ENCODE measurements at places on chromosomes 6 and 20.

DNA sequence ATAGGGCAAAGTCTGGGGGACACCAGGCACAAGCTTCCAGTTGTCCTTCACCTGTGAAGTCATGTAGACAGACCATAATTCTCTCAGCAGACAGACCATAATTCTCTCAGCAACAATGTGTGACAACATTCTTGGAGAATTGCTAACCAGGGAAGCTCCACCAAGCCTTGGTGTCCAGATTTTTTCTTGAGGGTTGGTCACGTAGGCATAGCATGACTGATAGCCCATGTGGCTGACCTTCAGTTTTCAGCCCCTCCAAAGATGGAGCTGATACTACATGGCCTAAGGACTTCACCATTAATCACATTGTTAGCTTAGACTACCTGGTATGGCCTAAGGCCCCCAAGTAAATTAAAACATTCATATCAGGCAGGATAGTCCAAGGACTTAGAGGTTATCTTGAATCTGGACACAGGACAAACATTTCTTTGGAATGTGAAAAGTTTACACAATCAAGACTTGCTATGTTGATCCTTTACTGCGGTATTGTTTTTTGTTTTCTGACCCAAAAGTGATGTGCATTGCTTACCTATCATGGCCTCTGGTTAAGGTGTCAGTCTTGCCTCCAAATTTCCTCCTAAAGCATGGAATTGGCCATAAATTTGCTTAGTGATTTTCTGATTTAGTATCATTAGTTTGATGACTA lies 76.9 kb downstream of the CEP57L1 start:
- DNase-seq, result no peak

GRCh38 chr6:45640081-45640491 lies 262.4 kb upstream of the SUPT3H start:
- no peak for DNase-seq

- DNase-seq, result no peak
Observed at GRCh38 chr20:57662456-57663240, 42.4 kb upstream of the ZBP1 start.

- DNase-seq, result peak; percentile 54
Observed at GRCh38 chr6:26003102-26003694, 40.6 kb downstream of the TRIM38 start.

GRCh38 chr6:153207617-153208016 lies 76.5 kb upstream of the RGS17 start:
- no peak for DNase-seq

DNA sequence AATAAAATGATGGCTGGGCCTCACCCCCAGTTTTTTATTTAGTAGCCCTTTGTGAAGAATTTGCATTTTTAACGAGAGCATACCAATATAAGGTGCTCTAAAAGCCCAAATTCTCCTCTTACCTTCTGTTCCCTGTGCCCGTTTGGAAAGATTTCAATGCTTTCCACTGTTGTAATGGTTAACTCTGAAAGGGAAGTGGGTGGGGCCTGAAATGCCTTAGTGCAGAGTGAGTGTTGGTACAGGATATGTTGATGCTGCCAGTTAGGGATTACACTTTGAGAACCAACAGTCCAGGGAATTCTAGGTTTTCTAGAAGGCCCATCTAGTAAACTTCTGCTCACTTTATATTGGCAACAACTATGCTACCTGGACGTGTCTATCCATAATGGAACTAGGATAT lies 562.7 kb upstream of the NRSN1 start:
- no peak for DNase-seq

GRCh38 chr6:152745509-152746171 lies 5.0 kb upstream of the VIP start:
- DNase-seq, result no peak

DNA sequence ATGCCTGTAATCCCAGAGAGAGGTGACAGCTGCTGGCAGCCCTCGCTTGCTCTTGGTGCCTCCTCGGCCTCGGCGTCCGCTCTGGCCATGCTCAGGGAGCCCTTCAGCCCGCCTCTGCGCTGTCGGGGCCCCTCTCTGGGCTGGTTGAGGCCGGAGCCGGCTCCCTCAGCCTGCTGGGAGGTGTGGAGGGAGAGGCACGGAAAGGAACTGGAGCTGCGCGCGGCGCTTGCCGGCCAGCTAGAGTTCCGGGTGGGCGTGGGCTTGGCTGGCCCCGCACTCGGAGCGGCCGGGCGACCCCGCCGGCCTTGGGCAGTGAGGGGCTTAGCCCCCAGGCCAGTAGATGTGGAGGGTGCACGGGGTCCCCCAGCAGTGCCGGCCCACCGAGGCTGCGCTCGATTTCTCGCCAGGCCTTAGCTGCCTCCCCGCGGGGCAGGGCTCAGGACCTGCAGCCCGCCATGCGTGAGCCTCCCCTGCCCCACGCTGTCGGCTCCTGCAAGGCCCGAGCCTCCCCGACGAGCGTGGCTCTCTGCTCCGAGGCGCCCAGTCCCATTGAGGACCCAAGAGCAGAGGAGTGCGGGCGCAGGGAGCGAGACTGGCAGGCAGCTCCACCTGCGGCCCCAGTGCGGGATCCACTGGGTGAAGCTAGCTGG lies 34.6 kb downstream of the C6orf52 start:
- DNase-seq, result no peak

GRCh38 chr20:2297357-2297728 lies 1.5 kb downstream of the TGM3 start:
- DNase-seq, result no peak

DNA sequence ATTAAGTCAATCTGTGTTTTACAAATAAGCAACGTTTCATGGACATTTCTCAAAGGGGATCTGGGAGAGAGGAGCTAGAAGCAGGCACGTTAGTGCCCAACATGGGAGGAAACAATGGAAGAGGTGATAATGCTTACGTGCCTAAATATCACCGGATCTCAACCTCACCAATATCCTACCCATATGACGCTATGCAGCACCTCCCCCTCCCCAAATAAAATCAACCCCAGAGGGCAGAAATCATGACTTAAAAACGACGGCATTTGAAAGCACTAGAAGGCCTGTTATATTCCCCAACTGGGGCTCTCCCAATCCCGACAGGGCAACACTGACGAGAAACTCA lies 425 bp downstream of the HBS1L start:
- DNase-seq, result no peak

DNA sequence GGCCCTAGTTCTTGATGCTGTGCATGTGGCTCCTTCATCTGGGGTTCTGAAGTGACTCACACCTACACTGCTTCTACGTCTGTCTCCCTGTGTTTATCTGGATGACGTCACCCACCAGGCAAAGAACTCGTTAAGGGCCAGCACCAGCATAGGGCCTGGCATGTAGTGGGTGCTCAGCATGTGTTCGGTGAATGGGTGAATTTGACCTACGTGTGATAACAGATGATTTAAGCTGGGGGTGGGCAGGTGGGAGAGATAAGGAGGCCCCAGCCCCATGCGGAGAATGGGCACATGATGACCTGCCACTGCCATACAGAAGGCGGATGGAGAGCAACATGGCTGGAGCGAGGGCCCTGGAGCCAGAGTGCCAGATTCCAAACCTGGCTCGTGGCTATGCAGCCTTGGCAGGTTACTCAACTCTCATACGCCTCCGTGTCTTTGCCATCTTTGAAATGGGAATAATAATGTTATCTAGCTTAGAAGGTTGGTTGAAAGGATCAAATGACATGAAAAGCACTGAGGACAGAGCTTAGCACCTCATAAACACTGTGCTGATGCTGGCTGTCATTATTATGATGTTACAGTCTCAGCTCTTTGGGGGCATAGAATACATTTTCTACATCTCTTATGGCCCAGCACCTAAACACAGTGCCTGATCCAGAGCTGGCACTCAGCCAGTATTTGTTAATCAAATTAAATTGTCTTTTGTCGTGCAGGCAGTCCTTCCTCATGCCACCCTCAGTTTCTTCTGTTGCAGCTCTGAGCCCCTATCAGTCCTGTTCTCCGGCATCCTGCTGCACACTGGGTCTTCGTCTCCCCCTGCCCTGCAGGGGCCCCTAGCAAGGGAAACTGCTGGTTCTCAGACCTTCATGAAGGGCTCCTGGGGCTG lies 39.6 kb downstream of the VEGFA start:
- DNase-seq, result no peak

DNA sequence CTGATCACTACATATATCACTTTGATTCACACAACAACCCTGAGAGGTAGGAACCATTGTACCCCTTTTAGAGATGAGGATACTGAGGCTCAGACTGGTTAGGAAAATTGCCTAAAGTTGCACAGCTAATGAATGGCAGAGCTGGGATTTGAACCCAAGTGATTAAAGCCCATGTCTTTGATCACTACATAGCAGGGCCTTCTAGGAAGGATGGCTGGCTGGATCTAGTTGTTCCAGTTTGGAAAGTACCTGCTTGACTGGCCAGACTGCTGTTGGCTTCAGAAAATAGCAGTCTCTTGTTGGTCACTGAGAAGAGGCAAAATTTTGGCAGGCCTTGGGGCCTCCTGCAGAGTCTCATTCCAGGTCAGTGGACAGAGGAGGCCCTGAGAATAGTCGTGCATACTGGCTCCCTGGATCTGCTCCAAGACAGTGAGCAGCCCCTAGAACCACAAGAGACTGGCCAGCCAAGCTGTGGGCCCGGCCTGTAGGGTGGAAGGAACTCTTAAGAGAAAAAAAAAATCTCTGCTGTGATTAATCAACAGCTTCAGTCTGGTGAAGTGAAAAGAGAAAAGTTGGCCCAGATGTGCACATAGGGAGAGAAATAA lies 17.5 kb downstream of the PPARD start:
- no peak for DNase-seq

DNA sequence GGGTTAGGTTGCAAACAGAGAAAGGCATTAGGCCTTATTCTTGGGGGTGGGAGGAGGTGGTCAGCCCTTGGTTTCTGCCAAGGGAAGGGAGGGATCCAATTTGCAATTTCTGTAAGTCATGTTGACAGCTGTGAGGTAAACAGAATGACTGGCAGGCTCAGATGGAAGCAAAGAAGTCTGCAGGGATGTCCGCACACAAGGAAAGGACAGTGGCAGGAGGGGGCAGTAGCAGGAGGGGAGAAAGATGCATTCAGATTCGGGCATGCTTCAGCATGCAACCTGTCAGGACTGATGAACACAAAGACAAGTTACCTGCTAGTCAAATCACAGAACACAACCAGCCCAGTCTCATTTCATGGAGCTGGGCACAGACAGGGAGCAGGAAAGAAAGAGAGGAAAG lies 217.9 kb upstream of the FOXA2 start:
- no peak for DNase-seq

- DNase-seq, result no peak
Observed at GRCh38 chr20:18853946-18854646, 40.5 kb downstream of the SCP2D1 start.

DNA sequence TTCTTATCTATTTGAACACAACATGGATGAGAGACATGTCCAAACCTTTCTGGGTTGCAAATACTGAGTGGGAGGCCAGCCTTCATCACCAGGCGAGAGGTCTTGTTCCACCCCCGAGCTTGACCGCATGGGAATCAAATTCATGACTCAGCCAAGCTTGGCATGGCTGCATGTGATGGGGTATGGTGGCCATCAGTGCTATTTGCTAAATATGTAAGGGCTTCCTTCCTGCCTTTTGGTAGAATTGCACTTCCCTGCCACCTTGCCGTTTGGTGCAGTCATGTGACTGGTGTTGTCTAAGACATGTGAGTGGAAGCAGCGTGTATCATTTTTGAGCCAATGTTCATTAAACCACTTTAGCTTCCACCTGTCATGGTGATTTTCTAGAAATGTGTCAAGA lies 508.9 kb upstream of the SULF2 start:
- DNase-seq, result no peak

DNA sequence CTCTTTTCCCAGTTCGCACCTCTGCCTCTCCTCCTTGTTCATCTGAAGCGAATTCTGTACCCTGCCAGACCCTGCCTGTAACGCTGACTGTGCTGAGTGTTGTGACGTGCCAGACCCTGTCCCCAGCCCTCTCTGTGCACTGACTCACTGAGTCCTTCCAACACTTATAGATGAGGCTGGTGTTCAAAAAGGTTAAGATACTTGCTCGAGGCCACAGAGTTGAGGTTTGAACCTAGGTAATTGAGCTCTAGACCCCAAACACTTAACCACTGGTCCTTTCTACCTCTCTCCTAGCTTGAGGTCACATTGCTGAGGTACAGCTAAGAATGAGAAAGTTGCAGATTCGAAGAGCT lies 45.7 kb upstream of the NEDD9 start:
- no peak for DNase-seq

- no peak for DNase-seq
Observed at GRCh38 chr20:33917831-33918525, 75.7 kb upstream of the RALY start.

DNA sequence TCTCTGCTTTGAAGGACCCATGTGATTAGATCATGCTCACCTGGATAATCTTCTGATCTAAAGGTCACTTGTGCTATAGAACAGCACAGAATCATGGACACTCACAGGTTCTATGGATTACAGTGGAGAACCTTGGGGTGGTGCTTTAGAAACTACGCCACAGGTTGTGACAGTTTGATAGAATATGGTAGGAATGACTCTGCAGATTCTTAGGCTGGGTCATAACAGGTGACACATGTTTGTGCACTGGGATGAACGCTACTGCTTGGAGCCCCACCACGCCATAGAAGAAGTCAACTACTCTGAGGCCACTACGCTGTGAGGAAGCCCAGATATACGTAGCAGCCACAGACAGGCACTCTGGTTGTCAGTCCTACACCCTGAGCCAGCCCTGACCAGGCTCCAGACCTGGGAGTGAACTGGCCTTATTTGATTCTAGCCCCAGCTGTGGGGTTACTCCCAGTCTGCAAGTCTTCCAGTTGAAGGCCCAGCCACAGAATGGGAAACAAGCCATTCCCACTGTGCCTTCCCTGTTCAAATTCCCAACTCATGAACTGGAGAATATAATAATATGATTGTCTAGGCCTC lies 99.0 kb upstream of the SLC24A3 start:
- DNase-seq, result no peak

- no peak for DNase-seq
Observed at GRCh38 chr6:134828641-134829040, 121.3 kb downstream of the ALDH8A1 start.

- DNase-seq, result no peak
Observed at GRCh38 chr20:9319687-9320384, 194.6 kb upstream of the LAMP5 start.

DNA sequence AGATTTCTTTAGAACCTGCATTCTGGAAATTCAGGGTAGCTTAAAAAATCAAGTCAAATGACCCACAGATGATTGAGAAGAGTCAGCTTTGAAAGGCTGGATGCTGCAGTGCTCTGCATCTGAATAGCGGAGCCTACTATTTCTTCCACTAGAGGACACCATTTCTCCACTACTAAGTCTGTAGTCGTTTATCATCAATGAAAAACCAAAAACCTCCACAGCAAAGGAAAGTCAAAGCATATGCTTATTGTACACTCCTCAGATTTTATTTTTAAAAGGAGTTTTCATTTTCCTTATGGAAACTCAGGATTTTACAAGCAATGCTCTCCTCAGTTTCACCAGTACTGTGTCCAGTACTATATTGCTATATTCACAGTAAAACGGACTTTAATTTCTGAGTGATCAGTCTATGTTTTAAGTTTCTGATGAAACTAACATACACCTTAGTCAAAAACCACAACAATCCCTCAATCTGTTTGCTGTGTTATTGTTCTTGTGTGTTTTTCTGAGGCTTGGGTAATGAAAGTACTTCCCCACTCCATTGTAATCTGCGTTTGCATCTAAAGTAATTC lies 50.5 kb upstream of the ENPP5 start:
- DNase-seq, result no peak

GRCh38 chr6:146913842-146914488 lies 290.3 kb upstream of the STXBP5 start:
- peak; percentile 57 for DNase-seq
